HTR-8/SVneo (cell line): ENCODE measurements at places on chromosomes 11 and 22.

DNA sequence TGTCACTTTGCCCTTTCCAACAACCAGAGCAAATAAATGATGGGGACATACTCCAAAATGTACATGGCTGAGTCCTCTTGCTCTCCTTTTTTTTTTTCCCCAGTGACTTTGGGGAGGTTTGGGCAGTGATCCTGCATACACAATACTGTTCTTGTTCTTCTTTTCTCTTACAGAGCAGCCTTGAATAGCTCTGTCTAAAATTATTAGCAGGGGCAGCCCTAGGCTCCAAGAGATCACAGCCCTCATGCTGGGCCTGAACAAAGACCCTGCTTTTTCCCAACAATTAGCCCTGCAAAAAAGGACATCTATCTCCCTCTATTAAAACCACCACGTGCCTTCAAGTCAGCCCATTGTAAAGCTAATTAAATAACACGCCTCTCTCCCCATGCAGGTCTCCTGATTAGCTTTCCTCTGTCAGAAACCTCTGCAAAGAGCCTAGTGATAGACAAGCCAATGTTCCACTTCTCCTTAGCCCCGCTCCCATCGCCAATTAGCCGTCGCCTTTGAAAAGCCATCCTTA, 54.7 kb downstream of the ETS1 start:
- no peak for DNase-seq

- no peak for DNase-seq
Measured at GRCh38 chr11:61281581-61282250, 13.4 kb downstream of the VWCE start.

DNA sequence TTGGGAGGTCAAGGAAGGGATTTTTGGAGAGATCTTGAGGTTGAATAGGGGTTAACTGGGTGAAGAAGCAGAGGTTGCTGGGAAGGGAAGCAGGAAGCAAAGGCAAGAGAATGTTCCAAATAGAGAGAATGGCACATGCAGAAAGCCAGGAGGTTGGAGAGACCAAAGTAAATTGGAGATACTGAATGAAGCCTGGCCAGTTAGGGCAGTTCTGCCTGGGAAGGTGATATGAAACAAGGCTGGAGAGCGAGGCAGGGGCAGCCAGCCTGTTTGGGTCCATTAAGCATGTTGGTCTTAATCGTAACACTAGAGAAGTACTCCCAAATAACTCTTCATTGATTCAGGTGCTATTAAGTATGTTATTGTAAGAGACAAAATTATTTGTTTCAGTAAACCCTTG, 48.2 kb downstream of the ZNF143 start:
- no peak for DNase-seq

DNA sequence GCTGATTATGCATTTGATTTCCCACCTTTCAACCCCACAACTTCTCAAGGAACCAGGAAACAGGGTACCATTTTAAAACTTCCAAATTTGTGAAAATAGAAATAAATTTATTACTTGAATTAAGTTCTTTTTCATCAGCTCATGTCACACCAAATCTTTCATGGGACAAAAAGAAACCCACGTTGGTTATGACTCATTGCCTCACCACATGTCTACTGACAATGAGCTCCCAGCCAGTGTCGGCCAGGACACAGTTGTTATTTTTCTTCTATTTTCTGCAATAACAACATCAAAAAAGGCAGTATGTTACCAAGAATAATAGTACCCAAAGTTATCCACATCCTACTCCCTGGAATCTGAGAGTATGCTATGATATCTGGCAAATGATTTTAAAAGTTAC, 17.3 kb downstream of the MS4A6A start:
- DNase-seq = no peak
